ENCODE measurements at places on chromosomes 5 and 9. TPM values are rescaled to one million over a fixed set of nuclear protein-coding genes. Genes with fewer than 3 reads are reported as not detected.
A peak's percentile ranks its signal among the peaks of the same experiment; 100 is the strongest.

PCDHGA5 gene
- 1.2 TPM for total RNA-seq

GRCh38 chr5:1703352-1704050 lies 96.1 kb downstream of the MRPL36 start:
- H3K4me1 ChIP-seq: no peaks in the 10 kb centered on the region
- no peak overlapping the region for H3K27ac ChIP-seq
- DNase-seq: no peak
- H3K36me3 ChIP-seq: no peaks in the 10 kb centered on the region
- peaks cover 32% of the 10 kb centered on the region for H3K27me3 ChIP-seq

DNA sequence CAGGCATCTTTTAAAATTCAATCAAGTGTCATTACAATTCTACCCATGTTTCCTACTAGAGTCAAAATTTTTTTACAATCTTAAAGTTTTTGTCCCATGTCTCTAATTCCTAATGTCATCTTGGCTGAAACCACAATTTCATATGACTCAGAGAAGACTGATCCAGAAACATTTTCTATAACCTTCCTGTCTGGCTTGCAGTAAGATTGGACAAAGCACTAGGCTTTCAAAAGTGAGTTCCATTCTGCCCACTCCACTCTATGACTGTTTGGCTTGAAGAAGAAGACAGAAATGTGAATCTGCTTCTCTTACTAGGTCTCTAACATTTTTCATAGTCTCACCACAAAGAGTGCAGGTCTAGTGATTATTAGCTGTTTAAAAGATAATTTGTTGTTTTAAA lies 88.8 kb downstream of the NR3C1 start:
- H3K27ac ChIP-seq: peak overlapping the region; percentile 68
- peaks cover 68% of the 10 kb centered on the region for H3K4me1 ChIP-seq
- DNase-seq: no peak
- no peaks in the 10 kb centered on the region for H3K27me3 ChIP-seq
- H3K4me3 ChIP-seq: no peak overlapping the region

DNA sequence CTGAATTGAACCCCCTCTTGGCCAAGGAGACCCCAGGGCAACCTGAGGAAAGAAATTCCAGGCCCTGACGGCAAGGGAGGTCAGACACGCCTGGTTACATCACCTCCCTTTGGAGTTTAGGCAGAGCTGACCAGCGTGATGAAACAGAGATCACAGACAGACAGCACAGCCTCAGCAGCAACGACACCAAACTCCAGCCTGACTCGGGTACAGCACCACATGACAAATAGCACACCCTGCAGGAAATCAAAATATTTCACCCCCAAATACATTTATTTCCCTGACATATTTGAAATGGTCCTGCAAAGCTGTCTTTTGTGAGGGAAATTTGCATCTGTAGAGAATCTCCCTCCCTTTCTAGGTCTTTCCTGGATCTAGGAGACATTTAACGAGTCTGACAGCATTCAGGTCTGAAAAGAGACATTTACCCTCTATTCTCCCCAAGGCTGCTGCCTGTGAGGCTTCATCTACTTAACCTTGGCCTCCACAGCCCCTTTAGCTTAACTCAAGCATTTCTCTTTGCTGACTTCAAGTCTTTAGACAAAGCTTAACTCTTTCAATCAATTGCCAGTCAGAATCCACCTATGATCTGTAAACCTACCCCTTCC lies 2.6 kb downstream of the QSOX2 start:
- H3K27ac ChIP-seq: peak overlapping the region; percentile 92
- H3K4me1 ChIP-seq: peaks cover 76% of the 10 kb centered on the region

GRCh38 chr5:181246276-181247049 lies 2.8 kb upstream of the RACK1 start:
- H3K4me3 ChIP-seq: peak overlapping the region; percentile 96
- peak; percentile 75 for DNase-seq
- H3K27ac ChIP-seq: peak overlapping the region; percentile 96
- H3K36me3 ChIP-seq: peaks cover 41% of the 10 kb centered on the region

- no peak overlapping the region for H3K27ac ChIP-seq
- H3K36me3 ChIP-seq: no peaks in the 10 kb centered on the region
- peaks cover 2% of the 10 kb centered on the region for H3K27me3 ChIP-seq
- H3K4me3 ChIP-seq: no peak overlapping the region
Measured at GRCh38 chr5:16794269-16794913, 141.7 kb downstream of the MYO10 start.

- H3K4me1 ChIP-seq: no peaks in the 10 kb centered on the region
- H3K4me3 ChIP-seq: no peak overlapping the region
- H3K27ac ChIP-seq: no peak overlapping the region
- DNase-seq: no peak
- H3K36me3 ChIP-seq: no peaks in the 10 kb centered on the region
Measured at GRCh38 chr9:114139071-114139470, 16.3 kb upstream of the COL27A1 start.

FOXD4L5 gene
- 0.75 TPM for total RNA-seq

PCDHA1 gene
- total RNA-seq: not detected

DNA sequence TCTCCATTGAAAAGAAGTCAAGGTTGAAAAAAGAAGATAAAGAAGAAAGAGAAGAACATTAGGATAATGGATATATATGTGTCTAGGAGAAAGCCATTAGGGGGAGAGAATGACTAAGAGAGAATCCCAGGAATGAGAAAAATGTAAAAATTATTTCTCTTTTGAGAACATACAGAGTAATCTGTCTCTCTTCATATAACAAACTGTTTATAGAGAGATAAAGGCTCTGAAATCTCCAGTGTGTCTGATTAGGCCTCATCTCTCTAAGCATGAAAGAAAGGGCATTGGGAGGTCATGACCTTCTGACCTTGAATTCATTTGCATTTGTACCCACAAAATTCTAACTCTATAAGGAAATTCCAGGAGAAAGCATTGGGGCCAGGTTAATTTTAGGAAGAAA lies 3.5 kb upstream of the MPDZ start:
- H3K4me1 ChIP-seq: no peaks in the 10 kb centered on the region
- no peaks in the 10 kb centered on the region for H3K36me3 ChIP-seq
- H3K27me3 ChIP-seq: peaks cover 12% of the 10 kb centered on the region
- H3K27ac ChIP-seq: no peak overlapping the region

- no peak overlapping the region for H3K4me3 ChIP-seq
- DNase-seq: peak; percentile 17
- no peak overlapping the region for H3K27ac ChIP-seq
- H3K36me3 ChIP-seq: no peaks in the 10 kb centered on the region
Measured at GRCh38 chr5:141814064-141814964, 63.9 kb downstream of the PCDH1 start.
